HT-29 (cell line): ENCODE measurements at places on chromosomes 4 and X. TPM values are rescaled to one million over a fixed set of nuclear protein-coding genes. Genes with fewer than 3 reads are reported as not detected.

Gene TFE3
- total RNA-seq = 46.6 and 53.6 TPM in 2 replicates

Gene C4orf50
- total RNA-seq = not detected in 2 replicates

Gene SLC38A5
- total RNA-seq = 103 and 136 TPM in 2 replicates

Gene TMPRSS11F
- not detected in 2 replicates for total RNA-seq

Gene TNMD
- total RNA-seq = not detected in 2 replicates
